Activated CD4-positive, alpha-beta T cell treated with anti-CD3 and anti-CD28 coated beads, Interleukin-2, amount 50 U/mL, for 4 hours (primary cell): ENCODE measurements at places on chromosomes 5 and 9.

- no peak for DNase-seq
These were observed 1.1 kb downstream of the ERCC6L2 start for GRCh38 chr9:95876595-95876994.

DNA sequence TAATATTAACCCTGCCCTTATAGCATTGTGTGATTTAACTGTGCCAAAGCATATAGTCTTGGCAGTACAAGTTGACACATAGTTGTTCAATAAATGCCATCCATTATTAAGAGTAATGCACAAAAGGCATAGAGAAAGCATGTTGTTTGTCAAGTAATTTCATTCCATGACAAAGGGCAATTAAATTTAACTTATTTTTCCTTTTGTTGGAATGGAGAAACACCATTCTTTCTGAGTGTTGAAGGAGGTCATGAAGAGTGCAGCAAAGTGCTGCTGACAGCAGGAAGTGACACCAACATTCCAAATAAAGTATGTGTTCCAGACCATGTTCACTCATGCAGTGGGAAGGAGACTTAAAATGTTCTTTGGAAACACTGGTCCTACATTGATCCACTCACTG lies 29.1 kb downstream of the ANKDD1B start:
- no peak for DNase-seq

- no peak for DNase-seq
These were observed 556.5 kb upstream of the SEMA6A start for GRCh38 chr5:117131048-117131679.

DNA sequence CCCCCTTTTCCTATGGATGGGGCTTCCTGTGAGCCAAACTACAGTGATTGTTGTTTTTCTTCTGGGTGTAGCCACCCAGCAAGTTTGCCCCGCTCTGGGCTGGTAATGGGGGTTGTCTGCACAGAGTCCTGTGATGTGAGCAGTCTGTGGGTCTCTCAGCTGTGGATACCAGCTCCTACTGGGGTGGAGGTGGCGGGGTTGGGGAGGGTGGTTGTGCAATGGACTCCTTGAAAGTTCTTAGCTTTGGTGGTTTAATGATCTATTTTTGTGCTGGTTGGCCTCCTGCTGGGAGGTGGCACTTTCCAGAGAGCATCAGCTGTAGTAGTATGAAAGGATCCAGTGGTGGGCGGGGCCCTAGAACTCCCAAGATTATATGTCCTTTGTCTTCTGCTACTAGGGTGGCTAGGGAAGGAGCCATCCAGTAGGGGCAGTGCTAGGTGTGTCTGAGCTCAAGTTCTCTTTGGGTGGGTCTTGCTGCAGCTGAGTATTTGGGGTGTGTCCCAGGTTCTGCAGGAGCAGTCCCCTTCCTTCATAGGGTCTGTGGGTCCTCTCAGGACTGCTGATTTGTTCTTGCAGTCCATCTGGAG lies 275.6 kb upstream of the PAPPA start:
- no peak for DNase-seq

DNA sequence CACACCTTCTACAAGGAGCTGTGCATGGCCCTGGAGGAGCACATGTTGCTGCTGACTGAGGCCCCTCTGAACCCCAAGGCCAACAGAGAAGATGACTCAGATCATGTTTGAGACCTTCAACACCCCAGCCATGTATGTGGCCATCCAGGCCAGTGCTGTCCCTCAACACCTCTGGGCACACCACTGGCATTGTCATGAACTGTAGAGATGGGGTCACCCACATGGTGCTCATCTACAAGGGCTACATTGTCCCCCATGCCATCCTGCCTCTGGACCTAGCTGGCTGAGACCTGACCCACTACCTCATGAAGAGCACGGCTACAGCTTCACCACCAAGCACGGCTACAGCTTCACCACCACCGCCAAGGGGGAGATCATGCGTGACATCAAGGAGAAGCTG lies 49.0 kb upstream of the FBXL7 start:
- no peak for DNase-seq

DNA sequence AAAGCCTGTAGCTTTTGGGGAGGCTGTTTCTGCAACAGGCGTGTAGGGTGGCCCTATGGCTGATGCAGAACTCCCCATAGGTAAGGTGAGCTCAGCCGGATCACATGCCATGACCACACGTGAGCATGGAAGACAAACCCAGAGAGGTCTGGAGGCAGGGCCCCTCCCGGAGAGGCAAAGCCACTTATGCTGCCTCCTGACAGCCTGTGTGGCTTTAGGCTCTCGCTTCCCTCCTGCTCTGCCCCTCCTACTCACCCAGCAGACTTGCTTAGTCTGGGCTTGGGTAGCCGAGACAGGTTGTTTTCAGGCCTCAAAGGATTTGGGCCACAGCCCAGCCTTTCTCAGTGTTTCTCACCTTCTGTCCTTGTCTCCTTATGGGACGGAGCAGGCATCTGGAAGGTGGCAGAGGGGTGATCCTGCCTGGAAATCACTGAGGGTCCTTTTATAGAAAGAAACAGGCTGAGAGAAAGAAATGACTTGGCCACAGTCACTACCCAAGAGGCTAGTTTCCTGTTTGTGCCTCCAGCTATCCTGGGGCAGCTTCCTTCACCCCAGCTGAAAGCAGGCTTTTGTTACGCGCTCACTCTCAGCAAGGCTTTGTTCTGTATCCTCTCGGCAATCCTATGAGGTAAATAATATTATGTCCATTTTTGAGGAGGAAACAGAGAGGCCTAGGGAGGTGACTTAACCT lies 89.9 kb downstream of the DAB2IP start:
- no peak for DNase-seq

DNA sequence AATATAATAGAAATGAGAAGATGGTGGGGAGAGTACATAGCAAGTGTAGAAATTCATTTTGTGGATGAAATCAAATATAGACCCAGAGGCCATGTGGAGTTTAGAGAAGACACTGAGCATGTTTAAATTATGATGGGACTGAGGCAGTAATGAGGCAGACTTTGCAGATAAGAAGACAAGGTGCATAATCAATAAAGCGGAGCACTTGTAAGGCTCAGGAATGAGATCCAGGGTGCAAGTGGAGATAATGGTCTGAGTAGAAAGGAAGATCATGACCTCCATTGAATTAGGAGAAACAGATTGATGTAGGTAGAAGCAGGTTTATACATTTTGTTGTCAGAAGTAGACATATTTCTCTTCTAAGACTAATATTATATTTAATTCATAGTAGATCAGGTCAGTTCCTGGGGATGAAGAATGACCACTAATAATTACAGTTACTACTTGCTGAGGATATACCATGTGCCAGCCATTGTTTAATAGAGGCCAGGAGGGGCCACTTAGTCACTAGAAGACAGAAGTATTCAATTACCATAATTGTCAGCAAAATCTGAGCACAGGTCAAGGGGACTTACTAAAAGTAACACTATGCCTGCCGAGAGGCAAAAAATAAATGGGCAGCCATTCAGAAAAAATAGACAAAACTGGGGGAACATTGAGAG lies 479.8 kb downstream of the DNAH5 start:
- no peak for DNase-seq

DNA sequence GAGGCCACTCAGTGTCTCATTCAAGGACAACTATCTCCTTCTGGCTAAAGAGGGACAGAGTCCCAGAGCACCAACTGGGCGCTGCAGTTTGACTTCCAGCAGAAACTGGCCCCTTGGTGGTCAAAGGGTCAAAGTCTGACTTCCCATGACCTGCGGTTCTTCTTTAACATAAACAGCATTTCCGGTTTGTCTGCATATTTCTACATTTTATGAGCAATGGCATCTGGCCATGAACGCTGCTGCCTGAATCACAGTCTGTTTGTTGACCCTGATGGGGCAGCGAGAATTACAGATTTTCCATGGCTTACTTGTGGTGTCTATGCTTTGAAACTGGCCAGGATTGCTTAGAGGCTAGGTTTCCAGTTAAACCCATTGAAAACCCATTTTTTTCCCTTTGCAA lies 1.3 kb downstream of the TNFSF15 start:
- DNase-seq: no peak

DNA sequence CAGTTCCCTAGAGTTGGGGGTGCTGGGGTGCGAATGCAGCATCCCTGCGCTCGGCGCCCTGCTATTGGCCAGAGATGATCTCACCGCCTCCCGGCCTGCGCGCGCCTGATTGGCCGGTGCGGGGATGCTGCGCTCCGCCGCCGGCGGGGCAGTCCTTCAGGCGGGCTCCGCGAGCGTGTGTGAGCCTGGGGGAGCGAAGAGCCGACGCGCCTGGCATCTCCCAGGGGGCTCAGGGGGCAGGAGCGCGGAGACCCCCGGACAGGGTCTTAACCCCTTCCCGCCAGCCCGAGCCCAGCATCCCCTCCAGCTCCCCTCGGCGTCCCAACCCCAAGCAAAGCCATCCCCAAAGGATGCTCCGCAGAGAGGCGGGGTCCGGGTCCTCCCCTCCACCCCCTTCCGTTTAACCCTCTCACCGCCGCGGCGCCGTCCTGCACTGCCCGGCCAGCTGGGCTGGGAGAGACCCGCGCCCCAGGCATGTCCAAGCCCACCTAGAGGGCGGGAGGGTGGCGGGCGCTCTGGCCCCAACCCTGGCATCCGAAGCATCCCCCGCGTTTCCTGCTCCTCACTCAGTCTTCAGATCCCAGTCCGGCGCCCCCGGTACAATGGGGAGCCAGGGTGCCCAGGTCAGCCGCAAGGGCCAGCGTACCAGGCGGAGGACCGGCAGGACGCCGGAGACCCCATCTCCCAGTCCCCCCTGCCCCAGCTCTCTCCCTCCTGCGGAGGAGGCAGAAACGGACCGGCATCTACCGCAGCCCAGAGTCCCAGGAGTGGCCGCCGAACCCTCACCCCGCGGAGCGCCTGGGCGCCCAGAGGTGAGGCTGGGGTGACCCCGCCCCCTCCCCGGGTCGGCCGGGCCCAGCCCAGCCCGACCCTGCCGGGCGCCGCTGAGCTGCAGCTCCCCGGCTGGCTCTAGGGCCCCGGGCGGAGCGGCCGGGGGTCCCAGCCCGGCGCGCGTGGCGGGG lies 19.3 kb upstream of the TOR2A start:
- DNase-seq: no peak

DNA sequence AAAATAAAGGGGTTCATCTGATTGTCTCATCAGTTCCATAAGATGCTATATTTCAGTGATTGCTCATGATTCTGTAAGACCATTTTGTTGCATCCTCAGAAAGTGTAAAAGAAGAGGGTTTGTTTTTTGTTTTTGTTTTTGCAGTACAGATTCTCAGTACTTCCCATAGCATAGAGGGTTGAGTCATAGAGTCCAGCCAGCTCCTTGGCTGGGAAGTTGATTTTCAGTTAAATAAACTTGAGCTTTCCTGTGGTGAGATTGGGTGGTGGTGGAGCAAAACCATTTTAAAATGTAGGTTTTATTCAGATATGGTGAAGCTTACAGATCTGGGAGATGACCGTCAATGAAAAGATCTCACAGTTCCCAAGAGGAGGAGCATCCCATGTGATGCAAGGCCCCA lies 48.2 kb downstream of the DAPK1 start:
- no peak for DNase-seq

GRCh38 chr5:36632363-36632664 lies 25.9 kb downstream of the SLC1A3 start:
- no peak for DNase-seq

DNA sequence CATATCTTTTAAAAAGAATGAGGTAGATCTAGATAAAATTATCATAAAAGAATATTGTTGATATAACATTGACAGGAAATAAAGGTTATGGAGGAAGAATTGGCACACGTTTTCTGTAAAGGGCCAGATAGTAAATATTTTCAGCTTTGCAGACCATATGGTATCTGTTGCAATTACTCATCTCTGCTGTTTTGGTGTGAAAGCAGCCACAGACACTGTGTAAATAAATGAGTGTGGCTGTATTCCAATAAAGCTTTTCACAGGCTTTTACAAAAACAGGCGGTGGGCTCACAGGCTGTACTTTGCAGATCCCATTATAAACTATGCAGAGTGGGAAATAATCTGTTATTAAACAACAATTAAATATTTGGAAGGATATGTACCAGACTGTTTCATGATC lies 87.4 kb downstream of the SGCD start:
- DNase-seq: no peak

DNA sequence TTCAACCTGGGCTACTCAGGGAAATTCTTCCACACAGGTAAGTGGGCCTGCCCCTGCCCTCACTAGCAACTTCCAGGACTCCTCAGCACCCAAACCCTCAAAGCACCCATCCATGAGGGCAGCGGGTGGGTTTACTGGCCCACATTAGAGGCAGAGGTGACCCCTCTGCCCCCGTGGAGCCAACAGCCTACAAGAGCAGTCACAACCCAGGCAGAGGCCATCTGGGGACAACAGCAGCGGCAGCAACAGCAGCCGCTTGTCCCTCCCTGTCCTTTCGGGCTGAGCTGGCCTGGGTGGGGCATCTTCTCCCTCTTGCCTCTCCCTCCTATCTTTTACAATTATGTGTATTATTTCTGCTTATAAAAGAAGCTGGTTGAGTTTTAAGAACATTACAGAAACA lies 25.1 kb downstream of the NDST1 start:
- DNase-seq: no peak

DNA sequence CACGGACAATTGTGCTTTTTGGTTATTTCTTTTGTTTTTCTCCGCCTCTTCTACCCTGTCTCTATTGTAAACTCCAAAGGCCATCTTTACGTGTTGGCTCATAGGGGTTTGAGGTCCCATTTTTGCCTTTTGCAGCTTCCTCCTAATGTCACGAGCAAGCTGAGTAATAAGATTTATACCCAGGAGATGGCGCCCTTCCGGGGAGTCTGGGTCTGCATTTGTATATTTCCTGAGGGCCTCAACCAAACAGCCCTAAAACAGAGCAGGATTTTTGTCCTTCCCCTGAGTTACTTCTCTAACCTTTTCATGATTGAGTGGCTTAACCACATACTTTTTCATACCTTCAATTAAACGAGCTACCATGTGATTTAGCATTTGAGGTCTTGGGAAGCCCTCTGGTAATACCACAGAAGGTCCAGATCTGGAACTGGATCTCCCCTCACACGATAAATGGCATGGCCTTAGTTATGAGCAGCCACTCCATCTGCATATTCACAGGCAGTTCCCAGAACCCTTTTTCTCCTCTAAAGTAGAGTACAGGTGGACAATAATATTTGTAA lies 11.2 kb upstream of the CFAP95 start:
- no peak for DNase-seq

GRCh38 chr9:118521261-118521660 lies 817.1 kb downstream of the TLR4 start:
- no peak for DNase-seq

DNA sequence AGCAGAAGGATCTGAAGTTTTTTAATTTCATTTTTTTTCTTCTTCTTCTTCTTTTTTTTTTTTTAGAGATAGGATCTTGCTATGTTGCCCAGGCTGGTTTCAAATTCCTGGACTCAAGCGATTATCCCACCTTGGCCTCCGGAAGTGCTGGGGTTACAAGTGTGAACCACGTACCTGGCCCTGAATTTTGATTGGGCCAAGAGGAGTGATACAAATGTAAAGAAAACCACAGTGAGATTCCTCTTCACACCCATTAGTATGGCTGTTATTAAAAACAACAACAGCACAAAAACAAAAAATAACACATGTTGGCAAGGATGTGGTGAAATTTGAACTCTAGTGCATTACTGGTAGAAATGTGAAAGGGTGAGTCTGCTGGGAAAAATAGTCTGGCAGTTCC lies 79.1 kb downstream of the KLF4 start:
- DNase-seq: no peak
